ENCODE measurements at places on chromosomes 16 and 17. TPM values are rescaled to one million over a fixed set of nuclear protein-coding genes. Genes with fewer than 3 reads are reported as not detected.

OR1F1 gene
- 0.35 TPM for polyA plus RNA-seq

DNA sequence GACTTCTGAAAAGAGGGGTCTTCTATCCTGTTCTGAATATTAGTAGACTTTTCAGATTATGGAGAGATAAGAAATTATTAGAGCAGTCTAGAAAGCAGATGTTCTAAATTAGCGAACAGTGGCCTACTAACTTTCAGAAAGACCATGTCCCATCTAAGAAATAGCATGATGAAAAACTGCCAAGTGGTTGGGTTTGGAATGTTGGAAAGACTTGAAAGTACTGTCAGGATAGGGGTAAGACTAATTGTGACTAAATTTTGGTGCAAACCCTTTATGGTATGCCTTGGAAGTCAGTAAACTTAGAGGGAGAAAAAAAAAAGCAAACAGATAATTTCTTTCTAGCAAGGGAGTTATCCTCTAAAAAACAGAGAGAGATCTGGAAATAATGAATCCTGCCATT, 41.1 kb downstream of the TANGO6 start:
- H3K36me3 ChIP-seq, result peaks cover 36% of the 10 kb centered on the region
- no peaks in the 10 kb centered on the region for H3K27me3 ChIP-seq
- no peak overlapping the region for H3K27ac ChIP-seq
- no peak for DNase-seq
- H3K4me1 ChIP-seq, result no peaks in the 10 kb centered on the region

- peaks cover 34% of the 10 kb centered on the region for H3K36me3 ChIP-seq
- peaks cover 17% of the 10 kb centered on the region for H3K4me1 ChIP-seq
- H3K4me3 ChIP-seq, result no peak overlapping the region
- H3K27me3 ChIP-seq, result no peaks in the 10 kb centered on the region
- peak overlapping the region; percentile 29 for H3K27ac ChIP-seq
Observed at GRCh38 chr16:68296693-68297092, 14.1 kb downstream of the SLC7A6OS start.

APOBR gene
- 0.79 TPM for polyA plus RNA-seq

MEIOB gene
- polyA plus RNA-seq, result not detected

DNA sequence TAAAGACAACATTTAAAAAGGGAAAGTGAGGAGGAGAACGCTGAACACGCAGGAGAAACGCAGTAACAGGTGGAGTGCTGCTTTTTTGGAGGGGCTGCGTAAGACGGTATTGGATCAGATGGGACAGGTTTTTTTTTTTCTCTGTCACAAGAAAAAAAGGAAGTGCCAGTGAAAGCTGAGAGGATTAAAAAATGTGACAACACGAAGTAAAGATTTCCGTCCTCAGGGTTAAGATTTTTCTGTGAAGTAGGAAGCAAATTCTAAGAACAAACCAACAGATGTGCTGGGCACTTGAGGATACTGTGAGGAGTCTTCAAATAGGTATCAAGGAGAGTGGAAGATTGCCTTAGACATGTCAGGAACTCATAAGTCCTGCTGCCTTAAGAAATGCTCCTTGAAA, 5.8 kb upstream of the ABCA9 start:
- no peaks in the 10 kb centered on the region for H3K36me3 ChIP-seq
- H3K4me1 ChIP-seq, result no peaks in the 10 kb centered on the region
- no peak for DNase-seq
- H3K27me3 ChIP-seq, result no peaks in the 10 kb centered on the region
- H3K4me3 ChIP-seq, result no peak overlapping the region
- H3K27ac ChIP-seq, result no peak overlapping the region

GRCh38 chr17:78986649-78987328, 7.1 kb upstream of the LGALS3BP start:
- no peak overlapping the region for H3K27ac ChIP-seq
- no peak for DNase-seq
- H3K27me3 ChIP-seq, result no peaks in the 10 kb centered on the region
- peaks cover 16% of the 10 kb centered on the region for H3K36me3 ChIP-seq
- H3K4me3 ChIP-seq, result peak overlapping the region; percentile 11
- H3K4me1 ChIP-seq, result peaks cover 7% of the 10 kb centered on the region

Measured in naive thymus-derived CD4-positive, alpha-beta T cell (primary cell).